CD4-positive, alpha-beta T cell treated with Interleukin-12 subunit alpha and Interleukin-12 subunit beta, for 1 hour (primary cell): ENCODE measurements at places on chromosomes 2 and 18.

DNA sequence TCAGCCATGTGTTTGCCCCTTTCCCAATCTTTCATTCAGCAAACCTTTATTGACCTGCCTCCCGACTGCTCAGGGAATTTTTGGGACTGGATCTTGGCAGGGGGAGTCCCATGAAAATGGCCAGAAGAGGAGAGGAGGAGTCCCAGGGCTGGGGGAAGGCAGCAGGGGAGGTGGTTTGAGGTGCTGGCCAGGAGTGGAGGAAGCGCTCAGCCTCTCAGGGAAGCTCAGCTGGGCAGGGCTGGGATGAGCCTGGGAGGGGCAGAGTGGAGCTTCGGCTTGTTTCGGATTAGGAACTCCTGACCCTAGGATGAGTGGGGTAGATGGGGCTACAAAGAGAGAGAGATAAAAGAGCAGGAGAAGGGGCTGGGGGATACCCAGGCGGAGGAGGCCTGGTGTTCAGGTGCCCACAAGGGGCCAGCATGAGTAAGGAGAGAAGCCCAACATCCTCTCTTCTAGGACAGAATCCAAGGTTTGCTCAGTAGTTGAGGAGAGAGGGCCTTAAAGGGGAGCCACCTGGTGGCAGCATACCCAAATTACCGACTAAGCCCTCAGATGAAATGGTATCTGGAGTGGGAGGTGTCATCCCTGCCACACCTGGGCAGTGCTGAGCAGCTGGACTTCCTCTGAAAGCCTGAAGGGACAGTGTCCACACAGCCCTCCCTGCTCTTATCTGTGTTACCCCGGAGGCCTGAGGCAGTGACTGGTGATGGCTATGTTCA lies 91.1 kb downstream of the INHBB start:
- no peak for DNase-seq

GRCh38 chr18:33914399-33914798 lies 310.3 kb downstream of the NOL4 start:
- DNase-seq, result no peak

DNA sequence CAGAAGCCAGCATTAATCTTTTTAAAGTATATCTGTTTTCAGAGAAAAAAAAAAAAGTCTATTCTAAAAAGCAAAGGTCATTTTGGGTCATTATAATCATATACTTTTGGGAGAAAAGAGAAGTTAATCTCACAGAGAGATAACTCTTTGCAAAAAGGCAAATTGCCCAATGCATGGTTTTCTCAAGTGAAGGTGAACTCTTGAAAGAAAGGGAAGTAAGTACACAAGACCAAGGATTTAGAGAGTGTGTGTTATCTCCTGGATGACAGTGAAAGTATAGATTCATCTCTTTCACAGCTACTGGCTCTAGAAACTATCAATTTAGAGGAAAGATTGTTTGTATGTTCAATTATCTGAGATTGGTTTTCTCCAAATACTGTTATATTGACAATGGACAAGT lies 151.4 kb downstream of the CD8B2 start:
- no peak for DNase-seq

DNA sequence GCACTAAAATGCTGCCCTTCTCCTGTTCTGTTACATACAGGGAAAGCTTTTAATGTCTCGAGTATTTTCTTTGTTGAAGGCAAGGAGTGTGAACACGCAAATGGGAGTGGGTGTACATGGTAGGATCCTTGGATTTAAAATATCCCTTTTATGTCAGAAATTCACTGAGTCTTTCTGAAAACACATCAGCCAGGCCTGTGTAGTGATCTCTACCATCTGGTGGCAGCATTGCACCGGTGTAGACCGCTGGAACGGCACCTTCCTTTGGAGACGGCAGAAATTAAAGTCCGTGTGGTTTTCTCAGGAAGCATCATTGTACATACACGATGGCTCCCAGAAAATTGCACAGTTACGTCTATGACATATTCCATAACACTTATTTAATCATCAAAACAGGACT lies 515.8 kb downstream of the GALR1 start:
- DNase-seq, result no peak

GRCh38 chr2:85181844-85182456 lies 48.8 kb downstream of the TCF7L1 start:
- DNase-seq, result no peak
